ENCODE measurements at places on chromosomes 12 and 14. TPM values are rescaled to one million over a fixed set of nuclear protein-coding genes. Genes with fewer than 3 reads are reported as not detected.

GRCh38 chr12:42298887-42299286 is 27.0 kb downstream of the ZCRB1 start:
- DNase-seq, result no peak

DNA sequence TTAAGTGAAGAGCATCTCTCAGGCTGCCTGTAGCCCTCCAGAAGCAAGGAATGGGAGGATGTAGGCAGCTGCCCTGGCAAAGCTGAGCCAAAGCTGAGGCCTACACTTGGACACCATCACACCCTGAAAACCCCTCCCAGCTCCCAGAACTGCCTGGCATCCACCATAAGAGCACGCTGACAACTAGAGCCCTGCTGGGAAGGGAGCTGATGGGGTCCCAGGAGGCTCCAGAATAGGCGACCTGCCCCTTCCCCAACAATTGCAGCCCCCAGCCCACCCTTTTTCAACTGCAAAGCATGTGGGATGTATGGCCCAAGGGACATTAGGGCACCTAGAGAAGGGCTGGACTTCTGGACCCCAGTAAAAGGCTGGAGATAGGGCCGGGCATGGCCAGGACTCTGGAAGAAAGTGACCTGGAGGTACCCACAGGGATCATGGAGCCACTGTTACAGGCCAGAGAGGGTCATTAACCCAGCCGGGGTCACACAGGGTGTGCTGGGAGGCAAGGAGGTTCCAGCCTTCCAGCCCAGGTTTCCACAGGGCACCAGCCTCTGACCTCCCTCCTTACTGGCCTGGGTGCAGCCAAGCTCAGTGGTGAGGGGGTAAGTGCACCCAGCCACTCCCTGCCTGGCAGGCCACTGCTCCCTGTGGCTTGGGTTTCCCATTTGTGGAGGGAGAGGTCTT is 27.8 kb downstream of the FAM222A start:
- DNase-seq, result peak; percentile 50

DNA sequence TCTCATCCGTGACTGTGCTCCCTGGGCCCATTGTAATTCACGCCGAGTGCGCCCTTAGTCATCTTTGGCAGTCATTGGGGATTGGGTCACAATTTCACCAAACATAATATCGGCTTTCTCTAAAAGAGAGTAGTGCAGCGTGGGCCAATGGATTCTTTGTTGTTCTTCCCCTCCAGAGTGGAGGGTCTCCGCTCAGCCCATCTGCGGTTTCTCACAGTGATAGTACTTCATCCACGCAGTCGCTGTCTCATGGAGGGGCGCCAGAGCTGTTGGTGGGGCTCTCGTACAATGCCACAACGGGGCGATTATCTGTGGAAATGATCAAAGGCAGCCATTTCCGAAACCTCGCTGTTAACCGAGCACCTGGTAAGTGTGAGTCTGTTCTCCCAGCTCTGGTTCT is 321.8 kb downstream of the SNAPC1 start:
- DNase-seq, result no peak

LALBA gene
- total RNA-seq, result not detected

CDH24 gene
- total RNA-seq, result 1.4 TPM

TEX52 gene
- total RNA-seq, result 0.43 TPM

RAD52 gene
- 3.1 TPM for total RNA-seq
